ENCODE measurements at places on chromosomes 3 and 15.

GRCh38 chr3:37999836-38000235 is 9.2 kb downstream of the VILL start:
- no peak for DNase-seq

- no peak for DNase-seq
These were observed 122.9 kb downstream of the NSUN3 start for GRCh38 chr3:94185753-94186152.

DNA sequence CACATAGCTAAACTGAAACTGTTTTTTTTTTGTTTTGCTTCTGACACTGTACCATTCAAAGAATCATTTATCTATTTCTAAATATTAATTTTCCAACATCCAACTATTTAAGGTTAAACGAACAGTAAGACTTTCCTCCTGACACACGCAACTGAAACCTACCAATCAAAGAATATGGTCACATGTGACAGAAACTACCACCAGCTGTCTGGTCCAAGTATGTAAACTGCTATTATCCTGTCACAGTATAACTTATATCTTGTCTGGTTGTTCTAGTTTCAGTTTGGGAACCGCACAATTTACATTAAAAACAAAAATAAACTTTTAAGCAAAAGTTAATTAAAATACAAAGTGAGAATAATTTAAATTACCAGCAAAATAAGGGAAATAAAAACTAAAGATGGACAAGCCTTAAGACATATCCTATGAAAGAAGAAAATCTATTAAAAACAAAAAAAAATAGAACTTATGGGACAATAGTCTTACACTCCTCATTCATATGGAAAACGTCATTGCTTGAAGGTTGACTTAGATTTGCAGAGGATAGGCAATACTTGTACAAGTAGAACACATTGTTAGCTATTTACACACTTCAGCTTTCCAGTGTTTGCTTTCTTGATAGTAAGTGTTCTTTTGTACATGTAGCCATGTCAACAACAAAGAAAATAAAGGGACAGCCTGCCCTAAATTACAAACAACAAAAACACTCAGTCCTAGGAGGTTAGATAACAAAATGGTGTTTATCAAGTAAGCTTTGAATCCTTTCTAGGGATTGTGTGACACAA is 26.8 kb upstream of the CHRM5 start:
- DNase-seq: no peak

DNA sequence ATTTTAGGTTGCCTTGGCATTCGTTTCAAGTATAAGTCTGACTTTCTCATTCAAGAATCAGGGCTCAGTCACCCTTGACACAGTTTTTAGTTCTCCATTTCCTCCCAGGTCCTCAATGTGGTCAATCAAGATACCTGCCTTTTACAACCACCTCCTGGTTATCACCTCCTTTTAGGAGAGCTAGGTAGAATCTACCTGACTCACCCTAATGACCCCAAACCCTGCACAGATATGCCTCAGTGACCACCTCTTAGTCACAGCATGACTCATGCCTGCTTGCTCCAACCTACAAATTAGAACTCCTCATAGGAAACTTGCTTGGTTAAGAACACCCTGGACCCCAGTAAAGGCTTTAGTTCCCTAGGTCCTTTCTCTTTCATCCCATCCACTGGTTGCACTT is 22.5 kb downstream of the DMXL2 start:
- no peak for DNase-seq

Measured in pons (tissue), 1 donor.